AG20443 (cell line): ENCODE measurements at places on chromosomes 4 and X.

GRCh38 chr4:63583007-63583406 lies 826.2 kb downstream of the TECRL start:
- no peak for DNase-seq

DNA sequence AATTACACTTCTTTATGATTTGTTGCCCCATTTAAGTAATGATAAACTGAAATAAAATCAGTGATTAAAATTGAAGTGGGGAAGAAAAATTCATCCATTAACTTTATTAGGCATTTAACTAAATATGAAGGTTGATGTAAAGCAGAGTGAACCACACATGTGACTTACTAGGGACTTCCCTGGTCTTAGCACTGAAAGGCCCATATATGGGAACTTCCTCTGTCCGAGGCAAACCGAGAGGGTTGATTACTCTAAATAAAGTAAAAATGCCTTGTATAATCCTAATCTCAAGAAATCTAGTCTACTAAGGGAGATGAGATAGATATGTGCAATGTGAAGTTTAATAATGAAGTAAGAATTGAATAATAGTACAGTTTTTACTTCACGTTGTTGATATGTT lies 403.9 kb upstream of the RPS6KA3 start:
- no peak for DNase-seq

DNA sequence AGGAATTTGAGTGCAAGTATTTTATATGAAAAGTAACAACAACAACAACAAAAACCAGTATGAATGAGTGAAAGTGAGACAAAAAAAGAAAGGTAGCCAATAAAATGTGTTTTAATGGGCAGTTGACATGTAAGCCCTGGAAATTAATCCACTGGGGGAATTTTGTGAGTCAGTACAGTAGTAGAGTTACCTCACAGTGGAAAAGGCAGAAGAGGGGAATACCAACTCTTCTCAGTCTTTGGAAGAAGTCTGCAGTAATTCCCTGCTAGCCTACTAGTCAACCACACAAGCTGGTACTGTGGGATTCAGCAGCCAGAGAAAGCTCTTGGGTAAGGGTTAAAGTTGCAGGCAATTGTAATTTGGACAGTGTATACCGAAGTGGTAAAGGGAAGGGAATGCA lies 76.3 kb upstream of the IL15 start:
- DNase-seq: no peak

DNA sequence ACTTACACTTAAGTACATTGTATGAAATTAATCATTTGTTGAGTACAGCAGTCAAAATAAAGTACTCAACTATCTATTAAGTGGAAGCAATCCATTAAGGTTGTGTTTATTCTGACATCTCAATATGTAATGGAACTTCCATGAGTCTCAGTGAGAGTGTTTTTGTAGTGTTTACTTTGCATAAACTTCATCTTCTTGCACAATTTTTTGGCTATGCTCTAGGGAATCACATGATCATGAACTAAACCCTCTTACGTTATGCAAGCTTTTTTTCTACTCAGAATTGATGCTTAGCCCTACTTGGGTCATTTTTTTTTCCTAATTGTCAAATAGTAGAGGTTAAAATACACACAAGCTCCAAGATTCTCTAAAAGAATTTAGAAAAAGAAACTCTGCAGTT lies 21.1 kb upstream of the PIGA start:
- peak; percentile 20 for DNase-seq
